ENCODE measurements at places on chromosomes 11 and 22.
A peak's percentile ranks its signal among the peaks of the same experiment; 100 is the strongest.

DNA sequence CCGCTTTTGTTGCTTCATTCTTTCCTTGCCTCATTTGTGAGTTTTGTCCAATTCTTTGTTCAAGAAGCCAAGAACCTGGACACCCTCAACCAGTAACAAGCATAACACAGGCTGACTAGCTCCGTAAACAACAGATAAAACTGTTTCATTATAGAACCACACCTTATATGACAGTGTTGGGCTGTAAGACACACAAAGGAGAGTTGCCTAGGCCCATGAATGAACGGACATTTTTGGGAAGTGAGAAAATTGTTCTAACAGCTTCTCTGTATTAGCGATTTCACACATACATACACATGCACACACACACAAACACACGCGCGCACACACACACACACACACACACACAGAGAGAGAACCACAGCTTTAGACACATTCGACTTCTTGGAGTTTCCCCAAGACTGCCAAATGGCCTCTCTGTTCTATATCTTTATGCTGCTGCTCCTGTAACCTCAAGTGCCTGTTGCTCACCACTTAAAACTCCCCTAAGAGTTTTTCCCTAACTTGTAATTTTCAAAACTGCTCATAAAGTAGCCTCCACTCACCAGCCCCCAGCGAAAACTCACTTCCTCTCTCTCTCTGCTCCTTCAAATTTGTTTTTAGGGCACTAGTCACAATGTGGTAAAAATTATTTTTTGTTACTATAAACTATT lies 35.9 kb downstream of the CTSC start:
- DNase-seq = peak; percentile 24

GRCh38 chr11:61963282-61964057 lies 4.0 kb downstream of the FTH1 start:
- DNase-seq = peak; percentile 73

DNA sequence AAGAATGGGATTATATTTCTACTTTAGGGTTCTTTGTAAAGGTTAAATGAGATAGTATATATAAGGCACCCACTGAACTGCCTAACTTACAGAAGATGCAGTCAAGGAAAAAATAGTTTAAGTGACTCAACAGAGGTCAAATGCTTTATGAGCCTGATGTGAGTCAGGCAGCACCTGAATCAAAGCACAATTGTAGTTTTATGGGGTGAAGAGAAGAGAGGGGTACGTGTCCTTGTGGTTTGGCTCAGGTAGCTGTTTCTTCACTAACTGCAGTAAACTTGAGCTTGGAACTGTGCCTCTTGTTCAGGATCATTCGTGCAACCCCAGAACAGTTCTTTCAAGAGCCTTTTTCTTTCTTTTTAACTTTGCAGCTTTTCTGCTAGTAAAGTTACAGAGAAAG lies 125.2 kb upstream of the SPON1 start:
- no peak for DNase-seq

DNA sequence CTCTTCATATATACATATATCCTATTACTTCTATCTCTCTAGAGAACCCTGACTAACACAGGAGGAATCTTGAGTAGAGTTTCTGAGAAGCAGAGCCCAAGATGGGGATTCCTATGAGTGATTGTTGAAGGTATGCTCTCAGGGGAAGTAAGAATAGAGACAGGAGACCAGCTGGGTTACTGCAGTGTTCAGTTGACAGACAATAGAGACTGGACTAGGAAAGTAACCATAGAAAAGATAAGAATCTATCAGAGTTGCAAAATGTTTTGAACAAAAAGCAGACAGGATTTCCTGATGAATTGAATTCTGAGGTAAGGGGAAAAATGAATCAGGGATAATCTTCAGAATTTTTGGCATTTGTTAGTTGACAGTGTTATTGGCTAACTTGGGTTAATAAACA lies 54.4 kb downstream of the SLC17A6 start:
- DNase-seq = no peak
